ENCODE measurements at places on chromosomes 6 and 20. TPM values are rescaled to one million over a fixed set of nuclear protein-coding genes. Genes with fewer than 3 reads are reported as not detected.

DNA sequence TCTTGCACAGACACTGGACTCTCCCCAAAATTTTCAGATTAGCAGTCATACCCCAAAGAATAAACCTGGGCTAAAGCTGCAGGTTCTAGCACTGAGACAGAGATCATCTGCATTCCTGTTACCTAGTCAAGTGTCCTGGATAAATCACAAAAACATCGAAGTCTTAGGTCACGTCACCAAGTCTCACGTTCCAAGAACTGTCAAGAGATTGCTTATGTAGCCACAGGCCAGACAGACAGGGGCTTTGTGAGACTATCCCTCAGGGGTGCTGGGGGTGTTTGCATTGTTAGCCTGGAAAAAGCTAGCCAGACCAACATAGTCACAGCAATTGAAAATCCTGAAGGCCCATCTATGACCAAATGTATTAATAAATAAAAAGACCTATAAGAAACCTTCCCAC is 243.1 kb upstream of the PREP start:
- no peak for DNase-seq

The EPHA7 gene
- not detected for polyA plus RNA-seq

GRCh38 chr6:30768634-30769087 is 24.3 kb upstream of the IER3 start:
- no peak for DNase-seq

- DNase-seq: no peak
Measured at GRCh38 chr6:17439243-17439993, 46.0 kb downstream of the CAP2 start.

DNA sequence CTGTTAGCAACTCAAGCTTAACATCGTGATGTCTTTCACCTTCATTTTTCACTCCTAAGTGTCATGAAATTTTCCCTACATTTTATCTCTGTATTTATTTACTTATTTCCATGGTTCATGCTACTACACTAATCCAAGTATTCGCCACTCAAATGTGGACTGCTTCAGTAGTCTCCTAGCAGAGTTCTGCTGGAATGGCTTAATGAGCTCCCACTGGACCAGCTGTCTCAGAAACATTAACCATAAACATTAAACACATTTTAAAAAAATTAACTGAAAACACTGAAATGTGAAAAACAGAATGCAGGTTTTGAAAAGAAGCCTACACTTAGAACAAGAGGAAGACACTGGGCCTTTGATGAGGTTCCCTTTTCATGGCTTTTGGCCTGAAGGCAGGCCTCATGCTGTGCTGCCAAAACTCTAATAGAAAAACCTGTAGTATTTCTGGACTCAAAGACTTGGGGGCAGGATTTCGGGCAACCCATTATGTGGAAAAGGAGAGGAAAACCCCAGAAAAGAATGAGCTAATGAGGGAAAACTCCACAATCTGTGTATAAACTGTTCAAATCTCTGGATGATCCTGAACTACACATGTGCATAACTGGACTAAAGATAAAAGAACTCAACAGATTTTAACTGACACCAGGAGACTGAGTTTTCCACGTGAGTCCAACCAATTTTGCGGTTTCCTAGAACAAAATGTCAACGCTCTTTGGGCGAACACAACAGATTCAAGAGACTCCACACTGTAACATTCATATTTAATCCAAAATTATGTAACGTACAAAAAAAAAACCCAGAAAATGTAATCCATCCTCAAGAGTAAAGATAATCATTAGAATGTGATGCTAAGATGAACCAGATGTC is 33.0 kb downstream of the SAMD3 start:
- no peak for DNase-seq

The PLA2G7 gene
- not detected for polyA plus RNA-seq

GRCh38 chr6:96716221-96716620 is 121.1 kb downstream of the GPR63 start:
- no peak for DNase-seq

DNA sequence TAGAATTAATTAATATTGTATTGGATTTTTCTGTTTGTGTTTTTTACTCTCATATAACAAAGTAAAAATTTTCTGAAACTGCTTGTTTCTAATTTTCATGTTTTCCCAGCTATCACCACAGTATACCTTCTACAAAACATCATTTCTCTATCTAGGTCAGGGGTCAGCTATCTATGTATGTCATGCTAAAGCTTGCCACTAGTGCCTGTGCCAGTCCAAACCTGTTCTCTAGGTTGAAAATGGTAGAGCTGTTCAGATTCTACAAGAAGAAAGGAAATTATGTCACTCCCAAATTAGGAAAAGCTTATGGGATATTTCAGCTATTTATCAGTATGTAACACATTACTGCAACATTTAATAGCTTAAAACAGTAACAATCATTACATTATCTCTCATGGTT is 5.8 kb upstream of the ME1 start:
- DNase-seq: no peak

The POU3F2 gene
- polyA plus RNA-seq: not detected

DNA sequence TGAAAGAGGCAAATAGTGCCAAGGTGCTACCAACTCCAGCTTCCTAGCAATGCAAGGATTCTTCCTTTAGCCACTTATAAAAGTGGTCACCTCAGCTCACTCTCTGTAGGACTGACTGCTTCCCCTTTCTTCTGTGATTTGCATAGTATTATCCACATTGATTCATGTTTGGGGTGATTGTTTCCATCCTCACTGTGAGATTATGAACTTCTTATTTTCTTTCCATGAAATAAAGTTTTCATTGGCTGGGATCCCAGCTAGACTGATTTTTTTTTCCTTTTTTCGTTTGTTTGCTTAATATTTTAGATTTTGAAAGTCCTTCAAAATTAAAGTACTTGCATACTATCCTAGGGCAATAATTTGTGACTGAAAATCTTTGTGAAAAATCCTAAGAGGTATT is 50.5 kb downstream of the EYA4 start:
- no peak for DNase-seq

The PDCD2 gene
- polyA plus RNA-seq: 63.8 TPM

The DYNLRB1 gene
- polyA plus RNA-seq: 325 TPM

The FUT9 gene
- not detected for polyA plus RNA-seq

DNA sequence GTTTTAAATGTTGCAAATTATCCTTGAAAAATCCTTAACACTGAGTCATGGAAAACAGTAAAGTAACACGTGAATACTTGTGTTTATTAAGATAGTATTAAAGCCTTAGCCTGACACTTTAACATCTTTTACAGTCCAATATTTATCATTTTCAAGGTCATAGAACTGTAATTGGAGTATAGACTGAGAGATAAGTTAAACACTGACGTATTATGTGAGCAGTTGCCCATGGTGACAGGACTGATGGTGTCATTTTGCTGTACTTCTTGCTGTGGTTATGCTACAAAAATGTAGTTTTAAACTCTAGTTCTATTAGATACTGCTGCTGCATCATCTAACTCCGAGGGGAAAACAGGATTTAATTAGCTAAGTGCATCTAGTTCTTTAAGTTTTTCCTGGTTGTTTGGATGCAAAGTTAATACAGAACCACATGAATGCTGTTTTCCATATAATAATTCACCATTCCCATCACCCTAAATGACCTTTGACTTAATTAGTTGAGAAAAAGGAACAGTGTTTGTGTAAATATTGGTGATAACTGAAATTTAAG is 37.8 kb downstream of the SLC2A12 start:
- DNase-seq: no peak

- DNase-seq: no peak
Measured at GRCh38 chr6:137365707-137366437, 128.3 kb downstream of the OLIG3 start.

- DNase-seq: no peak
Measured at GRCh38 chr20:16930656-16931055, 182.5 kb downstream of the OTOR start.

DNA sequence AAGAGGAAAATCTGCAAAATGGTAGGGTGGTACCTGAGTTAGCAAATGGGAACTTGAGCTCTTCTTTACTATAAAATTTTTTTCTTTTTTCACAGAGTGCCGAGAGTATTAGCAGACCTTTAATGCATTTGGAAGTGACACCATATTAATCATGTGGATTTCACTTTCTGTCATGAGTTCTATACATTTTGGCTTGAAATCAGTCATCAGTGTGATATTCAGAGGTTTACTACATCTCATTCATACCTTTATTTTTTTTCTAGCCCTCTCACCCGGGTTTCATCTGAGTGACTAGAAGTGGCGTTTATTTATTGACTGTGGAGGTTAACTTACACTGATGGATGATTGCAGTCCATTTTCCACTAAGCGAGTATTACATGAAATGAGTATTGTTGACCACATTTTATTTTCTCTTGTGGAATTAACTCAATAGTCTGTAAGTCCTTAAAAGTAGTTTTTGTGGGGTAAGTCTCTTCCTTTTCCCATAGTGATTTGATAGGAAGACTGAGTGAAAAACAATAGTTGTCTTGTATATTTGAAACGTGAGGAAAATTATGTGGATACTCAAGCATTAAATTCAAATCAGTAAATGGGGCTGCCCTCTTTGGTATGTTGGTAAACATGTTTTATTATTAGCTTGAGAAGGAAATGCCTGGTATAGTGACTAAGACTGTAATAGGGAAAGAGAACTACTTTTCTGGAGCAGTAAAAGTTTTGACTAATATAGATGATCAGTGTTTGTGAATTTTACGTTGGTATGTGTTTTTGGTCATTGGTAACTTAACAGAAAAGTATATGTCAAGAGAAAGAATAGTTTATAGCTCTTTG is 55.5 kb downstream of the JARID2 start:
- no peak for DNase-seq

The DIDO1 gene
- polyA plus RNA-seq: 25.9 TPM

The KIAA0408 gene
- 4.7 TPM for polyA plus RNA-seq

- DNase-seq: no peak
Measured at GRCh38 chr6:154234019-154234772, 122.4 kb downstream of the IPCEF1 start.

GRCh38 chr20:25328954-25329498 is 61.6 kb downstream of the ABHD12 start:
- no peak for DNase-seq

DNA sequence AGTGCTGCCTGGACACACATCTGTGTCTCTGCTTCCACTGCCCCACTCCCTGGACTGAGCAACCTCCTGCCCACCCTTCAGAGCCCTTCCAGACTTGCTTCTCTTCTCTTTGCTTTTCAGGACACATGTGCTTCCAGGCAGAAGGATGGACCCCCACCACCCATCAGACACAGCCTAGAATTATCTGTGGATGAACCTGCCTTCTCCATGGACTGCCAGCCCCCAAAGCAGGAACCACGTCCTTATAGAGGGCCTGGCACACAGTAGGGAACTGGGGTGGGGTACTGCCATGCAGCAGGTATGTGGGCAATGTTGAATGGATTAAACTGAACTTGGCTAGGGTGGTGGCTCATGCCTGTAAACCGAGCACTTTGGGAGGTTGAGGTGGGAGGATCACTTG is 3.6 kb downstream of the KIAA1755 start:
- DNase-seq: no peak

GRCh38 chr6:165638530-165638929 is 24.5 kb downstream of the PDE10A start:
- no peak for DNase-seq

DNA sequence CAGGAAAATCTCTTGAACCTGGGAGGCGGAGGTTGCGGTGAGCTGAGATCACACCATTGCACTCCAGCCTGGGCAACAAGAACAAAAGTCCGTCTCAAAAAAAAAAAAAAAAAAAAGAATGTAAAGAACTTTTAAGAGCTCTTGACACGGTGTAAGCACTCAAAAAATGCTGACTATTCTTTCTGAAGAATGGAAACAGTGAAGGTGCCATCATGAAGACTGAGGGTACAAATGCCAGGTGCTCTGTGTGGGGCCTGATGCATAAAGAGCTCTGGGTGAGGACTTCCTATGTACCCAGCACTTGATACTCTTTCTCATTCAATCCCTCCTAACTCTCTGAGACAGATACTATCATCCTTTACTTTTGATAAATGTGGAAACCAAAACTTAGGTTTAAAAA is 45.0 kb upstream of the ENPP5 start:
- DNase-seq: no peak

- no peak for DNase-seq
Measured at GRCh38 chr6:49479308-49479970, 16.3 kb downstream of the CENPQ start.

GRCh38 chr6:1322696-1323219 is 10.9 kb downstream of the FOXQ1 start:
- DNase-seq: no peak

DNA sequence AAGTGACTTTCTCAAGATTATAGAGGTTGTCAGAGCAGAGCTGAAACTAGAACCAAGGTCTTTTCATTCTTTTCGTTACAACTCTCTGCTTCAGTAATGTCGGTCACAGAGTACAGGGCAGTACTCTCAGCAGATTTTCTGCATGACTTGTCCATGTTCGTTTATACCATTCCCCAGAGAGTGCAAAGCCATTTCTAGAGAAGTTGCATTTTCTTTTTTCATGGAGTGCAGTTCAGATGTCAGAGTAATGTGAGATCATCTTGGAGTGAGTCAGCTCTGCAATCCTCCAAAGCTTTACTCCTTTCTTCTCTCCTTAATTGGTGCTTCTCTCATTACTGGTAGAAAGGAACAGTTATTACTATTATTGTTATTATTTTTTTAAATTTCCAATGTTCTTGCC is 115.6 kb upstream of the B3GAT2 start:
- DNase-seq: no peak

The SSTR4 gene
- not detected for polyA plus RNA-seq

The SLC35A1 gene
- 20.5 TPM for polyA plus RNA-seq

DNA sequence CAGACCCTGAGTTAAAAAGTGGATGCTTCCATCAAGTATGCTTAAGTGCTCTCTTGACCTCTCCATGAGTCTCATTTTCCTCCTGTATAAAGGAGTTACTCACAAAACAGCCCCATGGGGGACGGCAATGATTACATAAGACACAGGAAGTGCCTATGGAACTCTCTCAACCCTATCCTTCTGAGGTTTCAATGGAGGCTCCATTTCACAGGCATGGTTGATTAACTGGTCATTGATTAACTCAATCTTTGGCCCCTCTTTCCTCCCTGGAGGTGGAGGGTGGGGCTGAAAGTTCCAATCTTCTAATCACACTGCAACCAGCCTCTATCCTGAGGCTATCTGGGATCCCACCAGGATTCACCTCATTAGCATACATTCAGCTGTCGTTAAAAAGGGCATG is 29.3 kb downstream of the CST8 start:
- no peak for DNase-seq

GRCh38 chr6:63928613-63929012 is 293.0 kb downstream of the PHF3 start:
- no peak for DNase-seq

GRCh38 chr6:158665332-158665731 is 15.5 kb downstream of the SYTL3 start:
- DNase-seq: no peak

GRCh38 chr20:17445543-17445942 is 85.6 kb downstream of the BFSP1 start:
- DNase-seq: no peak

The LY6G6D gene
- not detected for polyA plus RNA-seq

GRCh38 chr6:14552891-14553290 is 435.3 kb downstream of the CD83 start:
- DNase-seq: no peak

The KLC4 gene
- polyA plus RNA-seq: 9.1 TPM

All from AG04450 (cell line).